Naive thymus-derived CD8-positive, alpha-beta T cell (primary cell): ENCODE measurements at places on chromosomes 11 and 22.

DNA sequence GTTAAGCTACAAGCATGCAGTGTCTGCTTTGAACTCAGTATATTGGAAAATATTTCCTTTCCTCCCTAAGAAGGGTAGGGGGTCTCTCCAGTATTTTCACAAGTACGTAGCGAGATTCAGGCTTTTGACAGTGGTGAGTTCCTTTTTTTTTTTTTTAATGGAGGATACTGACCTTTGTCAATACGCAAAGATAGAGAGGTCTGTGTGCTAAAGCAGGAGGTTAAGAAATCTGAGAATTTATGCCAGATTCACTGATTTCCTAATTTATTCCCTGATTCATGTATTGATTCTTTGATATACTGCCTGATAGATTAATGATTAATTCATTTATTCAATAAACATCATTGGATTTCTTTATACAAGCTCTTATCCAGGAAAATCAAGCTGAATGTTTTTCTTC lies 106.7 kb upstream of the CADM1 start:
- H3K4me1 ChIP-seq, result no peaks in the 10 kb centered on the region
- H3K27me3 ChIP-seq, result peaks cover 2% of the 10 kb centered on the region
- no peaks in the 10 kb centered on the region for H3K36me3 ChIP-seq
- H3K4me3 ChIP-seq, result no peak overlapping the region
- no peak for DNase-seq

GRCh38 chr11:12868315-12869073 lies 140.6 kb upstream of the RASSF10 start:
- H3K27ac ChIP-seq, result no peak overlapping the region
- H3K4me1 ChIP-seq, result peaks cover 6% of the 10 kb centered on the region
- no peaks in the 10 kb centered on the region for H3K36me3 ChIP-seq

GRCh38 chr11:118612378-118612777 lies 5.0 kb downstream of the PHLDB1 start:
- peaks cover 2% of the 10 kb centered on the region for H3K27me3 ChIP-seq
- no peak overlapping the region for H3K27ac ChIP-seq
- H3K4me3 ChIP-seq, result no peak overlapping the region
- peaks cover 18% of the 10 kb centered on the region for H3K4me1 ChIP-seq
- no peaks in the 10 kb centered on the region for H3K36me3 ChIP-seq

DNA sequence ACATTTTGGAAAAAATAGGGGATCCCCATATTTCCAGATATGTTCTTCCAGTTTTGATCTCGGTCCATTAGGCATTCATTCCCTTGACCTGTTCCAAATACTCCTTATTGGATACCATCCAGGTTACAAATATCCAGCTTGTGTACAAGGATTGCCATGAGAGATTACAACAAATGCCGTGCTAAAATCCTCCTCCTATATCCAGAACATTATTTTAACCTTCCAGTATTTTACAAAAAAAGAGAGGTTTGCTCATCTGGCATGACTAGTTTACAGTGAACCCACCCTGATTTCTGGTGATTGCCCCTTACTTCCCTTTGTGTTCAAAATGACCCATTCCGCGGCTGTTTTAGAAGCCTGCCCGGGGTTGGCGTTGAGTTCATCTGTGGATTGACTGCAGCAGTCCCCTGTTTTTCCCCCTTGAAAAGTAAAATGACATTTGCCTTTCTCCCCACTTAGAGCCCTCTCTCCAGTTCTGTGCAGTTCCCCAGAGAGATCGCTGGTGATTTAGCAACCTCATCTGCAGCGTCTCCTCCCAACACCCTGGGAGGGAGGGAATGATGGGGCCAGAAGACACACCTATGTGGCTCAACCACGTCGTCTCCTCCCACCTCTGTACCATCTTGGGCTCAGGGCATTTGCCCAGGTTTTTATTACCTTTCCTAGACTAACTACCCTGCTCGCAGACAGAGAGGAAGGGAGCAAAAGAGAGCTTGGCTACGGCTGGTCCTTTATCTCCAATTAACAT lies 73.6 kb downstream of the DSCAML1 start:
- H3K36me3 ChIP-seq, result no peaks in the 10 kb centered on the region
- no peak overlapping the region for H3K27ac ChIP-seq
- no peak for DNase-seq
- no peak overlapping the region for H3K4me3 ChIP-seq

DNA sequence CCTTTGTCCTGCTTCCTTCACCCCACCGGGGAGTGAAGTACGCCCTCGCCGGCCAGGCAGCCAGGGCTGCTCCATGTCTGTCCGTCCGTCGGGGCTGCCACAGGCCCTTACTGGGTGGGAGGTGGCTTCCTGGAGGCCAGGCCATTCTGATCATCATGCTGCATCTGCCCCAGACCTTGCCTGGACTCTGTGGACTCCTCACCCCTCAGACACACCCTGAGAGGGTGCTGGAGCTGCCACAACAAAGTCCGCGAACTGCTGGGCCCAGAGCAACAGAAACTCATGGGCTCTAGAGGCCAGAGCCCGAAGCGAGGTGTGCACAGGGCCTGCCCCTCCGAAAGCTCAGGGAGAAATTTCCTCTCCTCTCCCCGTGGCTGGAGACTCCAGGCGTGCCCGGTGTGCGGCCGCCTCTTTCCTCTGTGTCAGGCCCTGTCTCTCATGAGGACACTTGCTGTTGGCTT lies 124.2 kb downstream of the KCNQ1OT1 start:
- H3K36me3 ChIP-seq, result no peaks in the 10 kb centered on the region
- H3K27ac ChIP-seq, result no peak overlapping the region
- H3K27me3 ChIP-seq, result no peaks in the 10 kb centered on the region
- no peak for DNase-seq

- peaks cover 40% of the 10 kb centered on the region for H3K4me1 ChIP-seq
- peak overlapping the region; percentile 91 for H3K4me3 ChIP-seq
- peak; percentile 68 for DNase-seq
- H3K36me3 ChIP-seq, result no peaks in the 10 kb centered on the region
- no peaks in the 10 kb centered on the region for H3K27me3 ChIP-seq
Measured at GRCh38 chr11:3853899-3854659, 1.4 kb upstream of the STIM1 start.
